ENCODE measurements at places on chromosomes 1 and 21.
A peak's percentile ranks its signal among the peaks of the same experiment; 100 is the strongest.

GRCh38 chr1:105636052-105636451 is 1420.4 kb upstream of the PRMT6 start:
- DNase-seq = no peak

GRCh38 chr1:170881268-170882265 is 53.8 kb upstream of the MROH9 start:
- no peak for DNase-seq

DNA sequence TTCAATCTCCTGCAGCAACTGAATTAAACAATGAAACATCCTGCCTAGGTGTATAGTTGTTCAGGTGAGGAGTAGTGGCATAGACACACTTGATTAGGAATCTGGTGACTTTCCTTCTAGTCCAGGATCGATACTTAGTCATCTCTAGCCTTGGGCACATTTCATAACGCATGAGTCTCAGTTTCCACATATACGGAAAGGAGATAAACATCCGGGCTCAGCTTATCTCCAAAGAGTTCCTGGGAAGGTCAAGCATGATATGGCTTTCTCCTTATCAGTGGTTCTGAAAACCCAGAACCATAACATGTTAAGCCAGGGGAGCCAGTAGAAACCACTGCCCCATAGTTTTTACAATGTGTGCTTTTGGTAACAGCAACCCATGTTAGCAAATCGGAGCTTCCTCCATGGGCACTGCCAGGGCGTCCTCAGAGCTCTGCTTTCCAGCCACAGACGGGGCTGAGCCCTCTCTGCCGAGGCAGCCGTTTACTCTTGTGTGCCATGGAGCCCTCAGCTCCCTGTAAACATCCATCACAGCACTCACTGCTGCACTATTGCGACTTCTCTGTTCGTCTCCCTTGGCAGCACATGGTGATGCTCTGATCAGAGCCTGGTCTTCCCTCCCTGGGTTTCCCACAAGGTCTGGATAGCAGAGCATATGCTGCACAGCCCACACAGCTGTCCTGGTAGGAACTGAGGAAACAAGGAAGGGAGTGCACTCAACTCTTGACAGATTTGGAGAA is 34.6 kb downstream of the RUNX1 start:
- no peak for DNase-seq

DNA sequence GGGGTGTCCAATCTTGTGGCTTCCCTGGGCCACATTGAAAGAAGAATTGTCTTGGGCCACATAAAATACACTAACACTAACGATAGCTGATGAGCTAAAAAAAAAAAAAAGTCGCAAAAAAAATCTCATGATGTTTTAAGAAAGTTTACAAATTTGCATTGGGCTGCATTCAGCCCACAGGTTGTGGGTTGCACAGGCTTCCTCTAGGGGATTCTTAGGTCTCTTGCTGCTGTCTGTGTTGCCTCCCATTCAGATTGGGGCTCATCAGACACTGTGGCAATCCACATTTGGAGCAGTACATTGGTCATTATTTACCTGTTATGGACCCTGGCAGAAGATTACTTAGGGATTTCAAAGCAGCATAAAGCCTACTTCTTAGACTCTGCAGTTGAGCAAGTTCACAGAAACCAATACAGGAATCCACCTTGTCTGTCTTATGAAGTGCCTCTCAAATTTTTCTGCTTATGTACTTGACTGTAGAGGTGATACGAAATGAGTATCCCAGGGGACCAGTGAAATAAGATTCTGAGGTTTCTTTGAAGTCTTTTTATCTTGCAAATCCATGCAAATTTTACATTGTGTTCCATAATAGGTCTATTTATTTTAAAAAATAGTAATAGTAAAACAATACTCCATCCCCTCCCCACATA is 205.5 kb downstream of the RPS6KC1 start:
- DNase-seq = no peak

GRCh38 chr1:185045814-185046492 is 595 bp downstream of the RNF2 start:
- peak; percentile 35 for DNase-seq

DNA sequence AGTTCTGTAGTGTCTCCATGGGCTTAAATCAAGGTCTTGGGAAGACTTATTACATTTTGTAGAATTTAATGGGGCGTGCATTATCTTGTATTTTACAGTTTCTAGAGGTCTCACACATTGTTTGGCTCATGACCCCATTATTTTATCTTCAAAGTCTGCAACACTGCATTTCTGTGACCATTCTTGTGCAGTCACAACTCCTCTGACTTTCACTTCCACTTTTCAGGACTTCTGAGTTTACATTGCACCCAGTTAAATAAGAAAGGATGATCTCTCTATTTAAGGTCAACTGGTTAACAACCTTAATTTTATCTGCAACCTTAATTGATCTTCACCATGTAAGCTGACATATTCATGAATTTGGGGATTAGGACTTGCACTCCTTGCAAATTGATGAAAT is 1186.6 kb downstream of the MRPL39 start:
- DNase-seq = no peak

- no peak for DNase-seq
Observed at GRCh38 chr1:20640183-20640597, 6.9 kb downstream of the PINK1 start.

GRCh38 chr1:220803401-220804201 is 16.9 kb downstream of the MTARC1 start:
- no peak for DNase-seq

- DNase-seq = no peak
Observed at GRCh38 chr1:16999863-17000262, 11.9 kb downstream of the ATP13A2 start.

GRCh38 chr21:27244352-27244751 is 277.5 kb upstream of the ADAMTS5 start:
- DNase-seq = no peak

DNA sequence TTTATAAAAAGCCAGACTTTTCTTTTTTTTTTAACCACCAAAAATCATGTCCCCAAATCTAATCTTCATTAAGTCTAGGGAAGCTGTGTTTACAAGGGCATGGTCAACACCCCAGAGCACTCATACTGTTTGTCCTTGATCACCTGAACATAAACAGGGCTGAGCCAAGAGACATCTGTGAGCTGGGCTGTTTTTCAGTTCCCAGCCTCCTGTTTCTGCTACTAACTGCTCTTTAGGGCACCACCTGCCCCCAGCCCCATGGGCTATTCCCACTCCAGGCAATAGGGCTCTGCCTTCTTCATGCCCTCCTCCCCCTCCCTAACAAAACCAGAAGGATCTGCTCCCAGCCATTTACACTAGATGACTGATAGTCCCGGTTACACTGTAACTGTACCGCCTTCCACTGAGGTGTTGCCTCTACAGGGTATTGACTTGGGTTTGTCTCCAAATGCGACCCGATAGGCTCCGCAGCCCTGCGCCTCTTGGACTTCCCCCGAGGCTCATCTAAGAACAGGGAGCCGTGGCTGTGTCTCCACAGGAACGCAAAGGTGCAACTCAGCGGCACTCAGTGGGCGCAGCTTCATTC is 11.7 kb upstream of the SLC26A9 start:
- DNase-seq = no peak

DNA sequence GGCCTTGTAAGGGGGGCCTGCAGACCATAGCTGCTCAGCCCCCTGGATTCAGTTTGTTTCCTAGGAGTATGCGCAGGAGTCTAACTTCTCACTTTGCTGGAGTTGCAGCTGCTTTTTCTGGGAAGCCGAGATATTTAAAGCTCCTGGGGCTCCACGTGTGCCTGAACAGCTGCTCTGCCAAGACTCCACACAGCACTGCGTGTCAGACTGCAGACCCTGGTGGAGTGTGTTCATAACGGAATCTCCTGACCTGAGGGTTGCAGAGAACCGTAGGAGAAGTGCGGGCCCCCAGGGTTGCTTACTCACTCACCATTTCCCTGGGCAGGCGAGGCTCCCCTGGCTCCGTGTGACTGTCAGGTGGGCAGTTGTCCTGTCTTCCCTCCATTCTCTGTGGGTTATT is 474.3 kb upstream of the TMPRSS15 start:
- DNase-seq = no peak
